Activated T-cell treated with anti-CD3 and anti-CD28 coated beads for 48 hours (primary cell): ENCODE measurements at places on chromosomes 4 and X.

- DNase-seq, result no peak
These were observed 45.8 kb upstream of the ARSJ start for GRCh38 chr4:114025176-114025777.

- DNase-seq, result peak; percentile 65
These were observed 2.1 kb upstream of the APBB2 start for GRCh38 chr4:41216294-41217019.

GRCh38 chr4:156779042-156779441 is 192.6 kb downstream of the PDGFC start:
- no peak for DNase-seq

GRCh38 chr4:110046588-110047049 is 133.9 kb downstream of the EGF start:
- DNase-seq, result no peak

DNA sequence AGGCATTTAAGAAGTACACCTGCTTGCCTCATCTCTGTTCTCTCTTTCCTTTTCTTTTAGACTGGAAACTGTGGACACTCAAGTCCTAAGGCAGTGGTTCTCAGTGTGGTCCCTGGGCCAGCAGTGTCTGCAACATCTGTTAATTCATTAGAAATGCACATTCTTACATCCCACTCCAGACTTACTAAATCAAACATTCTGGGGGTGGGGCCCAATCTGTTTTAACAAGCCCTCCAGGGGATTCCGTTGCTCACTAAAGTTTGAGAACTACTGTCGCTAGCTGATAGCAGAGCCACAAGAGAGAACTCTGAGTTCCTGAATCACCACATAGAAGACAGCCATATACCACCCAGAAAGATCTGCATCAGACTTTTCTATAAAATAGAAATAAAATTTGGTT is 430.6 kb downstream of the BCOR start:
- DNase-seq, result no peak

DNA sequence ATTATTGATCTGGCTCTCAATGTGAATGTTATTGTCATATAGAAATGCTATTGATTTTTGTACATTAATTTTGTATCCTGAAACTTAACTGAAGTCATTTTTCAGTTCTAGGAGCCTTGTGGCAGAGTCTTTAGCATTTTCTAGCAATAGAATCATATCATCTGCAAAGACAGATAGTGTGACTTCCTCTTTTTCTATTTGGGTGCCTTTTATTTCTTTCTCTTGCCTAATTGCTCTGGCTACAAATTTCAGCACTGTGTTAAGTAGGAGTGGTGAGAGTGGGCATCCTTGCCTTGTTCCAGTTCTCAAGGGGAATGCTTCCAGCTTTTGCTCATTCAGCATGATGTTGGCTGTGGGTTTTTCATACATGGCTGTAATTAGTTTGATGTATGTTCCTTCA is 102.7 kb downstream of the SH3BGRL start:
- no peak for DNase-seq

- DNase-seq, result no peak
These were observed 114.5 kb downstream of the GATB start for GRCh38 chr4:151646322-151646721.

- no peak for DNase-seq
These were observed 41.1 kb downstream of the PPP3CA start for GRCh38 chr4:101306225-101306624.

- no peak for DNase-seq
These were observed 1.5 kb downstream of the CFAP97 start for GRCh38 chr4:185201977-185202962.

DNA sequence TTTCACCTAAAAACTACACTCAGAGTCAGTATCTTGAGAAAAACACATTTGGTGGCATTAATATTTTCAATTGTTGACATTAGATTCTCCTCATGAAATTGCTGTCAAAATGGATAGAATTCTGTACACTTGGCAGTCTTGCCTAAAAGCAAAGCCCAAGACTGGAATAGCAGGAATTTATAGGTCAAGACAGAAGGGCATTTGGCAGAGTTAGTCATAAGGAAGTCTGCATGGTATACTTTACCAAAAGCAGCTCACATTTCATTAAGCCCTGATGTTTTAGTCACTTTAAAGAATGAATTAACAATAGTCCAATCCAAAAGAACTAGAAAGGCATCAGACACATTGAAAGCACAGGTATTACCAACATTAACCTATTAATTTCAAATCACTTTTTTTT is 7.1 kb downstream of the CCDC160 start:
- no peak for DNase-seq

DNA sequence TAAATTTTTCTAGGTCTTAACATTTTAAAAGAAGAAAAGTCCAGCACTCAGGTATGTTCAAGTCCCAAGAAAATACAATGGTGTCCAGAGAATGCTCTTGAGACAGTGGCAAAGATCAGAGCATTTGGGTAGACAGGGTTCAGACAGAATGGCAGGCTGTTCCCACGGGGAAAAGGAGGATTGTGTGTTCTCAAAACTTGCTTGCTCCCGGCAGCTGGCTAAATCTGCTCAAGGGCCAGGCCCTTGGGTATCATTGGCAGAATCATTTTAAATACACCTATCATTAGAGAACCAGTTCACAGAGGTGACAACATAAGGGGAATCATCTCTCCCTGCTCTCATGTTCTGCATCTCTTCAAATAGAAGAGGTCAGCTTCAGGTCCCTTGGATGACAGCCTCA is 456.3 kb downstream of the DTHD1 start:
- no peak for DNase-seq

- DNase-seq, result no peak
These were observed 11.2 kb downstream of the CITED1 start for GRCh38 chrX:72294497-72294896.

DNA sequence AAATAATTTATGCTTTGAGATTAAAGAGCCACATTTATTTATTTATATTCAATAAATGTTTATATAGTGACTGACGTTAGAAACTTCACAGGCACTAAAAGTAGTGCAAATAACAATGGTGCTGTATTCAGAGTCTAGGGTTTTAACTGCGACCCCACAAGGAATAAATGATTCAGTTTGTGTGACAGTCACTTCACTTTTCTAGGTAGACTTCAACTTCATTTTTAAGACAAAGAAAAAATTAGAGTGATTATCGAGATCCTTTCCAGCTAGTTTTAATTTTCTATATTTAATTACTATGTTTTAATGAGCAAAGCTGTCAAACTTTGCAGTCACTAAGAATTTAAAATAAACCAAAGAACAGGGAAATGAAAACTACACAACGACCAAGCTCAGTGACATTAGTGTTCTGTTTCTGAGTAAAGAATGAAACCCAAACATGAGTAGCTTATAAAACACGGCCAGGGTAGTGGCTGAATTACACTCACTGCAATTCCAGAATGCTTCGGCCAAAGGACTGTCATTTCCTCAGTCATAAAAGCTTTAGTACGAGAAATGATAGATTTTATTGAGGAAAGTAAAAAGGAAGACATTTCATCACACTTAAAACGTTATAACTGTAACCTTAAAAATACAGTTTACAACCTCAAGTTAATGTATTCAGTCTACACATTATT is 38.6 kb downstream of the ADGRA3 start:
- no peak for DNase-seq

- DNase-seq, result no peak
These were observed 49.4 kb upstream of the RASSF6 start for GRCh38 chr4:73669410-73670183.

DNA sequence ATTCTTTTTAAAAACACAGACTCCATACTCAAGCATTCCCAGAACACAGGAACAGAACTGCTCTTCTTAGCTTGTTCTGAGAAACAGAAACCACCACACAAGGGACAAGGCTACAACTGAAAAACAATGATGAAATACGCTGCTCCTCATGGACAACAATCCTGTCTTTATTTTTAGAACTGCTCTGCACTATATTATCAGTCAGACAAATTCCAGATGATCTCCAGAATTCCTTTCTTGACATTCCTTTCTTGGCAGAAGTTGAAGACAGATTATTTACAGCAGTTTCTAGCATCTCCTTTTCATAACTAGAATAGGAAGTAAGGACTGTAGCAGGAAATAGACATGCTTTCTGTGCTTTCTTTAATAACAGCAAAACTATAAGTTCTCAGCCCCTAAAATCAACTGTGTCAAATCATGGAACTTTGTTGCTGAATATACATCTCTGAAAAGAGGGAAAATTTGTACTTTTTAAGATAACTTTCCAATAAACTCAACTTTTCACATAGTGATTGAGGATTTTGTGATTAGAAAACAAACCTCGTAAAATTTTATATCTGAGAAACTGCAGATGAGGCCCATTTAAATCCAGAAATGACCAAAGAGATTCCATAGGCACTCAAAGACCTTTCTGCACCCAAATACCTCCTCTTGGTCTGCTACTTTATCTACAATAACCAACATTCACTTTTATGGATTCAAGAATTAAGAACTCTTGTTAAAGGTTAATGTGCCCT is 35.9 kb downstream of the ANTXR2 start:
- DNase-seq, result no peak

DNA sequence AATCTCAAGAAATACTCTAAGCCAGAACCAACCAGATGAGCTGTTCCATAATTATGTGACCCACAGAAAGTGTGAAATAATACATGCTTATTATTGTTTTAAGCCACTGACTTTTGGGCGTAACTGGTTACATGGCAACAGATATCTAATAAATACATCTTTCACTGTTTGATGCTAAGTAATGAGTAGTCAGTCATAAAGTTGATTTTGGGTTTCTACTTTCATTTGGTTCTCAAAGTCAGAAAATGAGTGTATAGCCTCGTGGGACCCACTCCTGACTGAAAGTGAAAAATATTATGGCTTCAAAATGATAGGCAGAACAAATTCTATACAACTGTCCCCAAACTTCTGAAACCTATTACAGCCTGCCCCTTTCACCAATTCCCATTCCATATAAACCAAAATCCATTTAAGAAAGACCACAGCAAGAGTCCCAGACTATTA is 88.0 kb upstream of the CBR4 start:
- DNase-seq, result no peak

DNA sequence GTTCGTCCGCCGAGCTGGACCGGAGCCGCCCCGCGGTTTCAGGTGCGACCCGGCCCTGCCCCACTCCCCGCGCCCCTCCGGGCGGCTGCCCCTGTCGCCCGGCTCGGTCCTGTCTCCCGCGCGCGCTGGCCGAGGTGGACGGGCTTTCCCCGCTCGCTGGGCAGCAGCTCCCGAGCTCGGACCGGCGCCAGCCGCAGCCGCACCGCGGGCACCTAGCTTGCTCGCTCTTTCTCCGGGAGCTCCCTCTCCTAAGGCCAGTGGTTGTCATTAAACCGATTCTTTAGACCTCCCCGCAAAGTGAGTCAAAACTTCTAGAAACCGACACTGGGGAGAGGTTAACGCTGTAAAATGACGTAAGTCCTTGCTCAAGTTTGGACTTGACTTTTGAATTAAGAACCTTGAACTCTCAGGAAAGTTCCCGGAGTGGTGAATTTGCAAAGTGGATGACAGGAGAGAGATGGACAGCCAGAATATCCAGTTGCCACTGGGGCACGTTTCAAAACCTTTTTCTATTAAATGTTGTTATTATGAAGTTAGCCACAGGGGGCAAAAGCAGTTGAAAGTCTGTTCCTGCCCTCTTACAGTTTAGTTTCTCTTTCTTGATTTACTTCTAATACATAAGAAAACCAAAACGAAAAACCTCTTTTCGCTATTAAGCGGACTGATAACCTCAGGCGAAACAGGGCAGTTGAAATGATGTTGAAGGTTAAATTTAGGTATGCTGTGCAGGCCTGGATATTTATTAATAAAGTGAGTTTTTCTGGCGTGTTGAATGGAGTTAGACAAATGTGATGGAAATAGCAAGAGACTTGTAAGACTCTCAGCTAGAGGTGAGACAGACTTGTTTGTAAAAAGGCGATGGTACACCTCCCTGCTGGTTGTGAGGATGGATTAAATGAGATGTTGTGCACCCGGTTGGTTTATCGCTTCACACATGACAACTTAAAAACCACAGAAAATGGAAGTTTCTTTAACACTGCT is 847 bp downstream of the PI4K2B start:
- peak; percentile 37 for DNase-seq

GRCh38 chr4:127997534-127998388 is 32.6 kb downstream of the ABHD18 start:
- DNase-seq, result peak; percentile 12

GRCh38 chr4:186820391-186820891 is 96.8 kb upstream of the FAT1 start:
- no peak for DNase-seq

DNA sequence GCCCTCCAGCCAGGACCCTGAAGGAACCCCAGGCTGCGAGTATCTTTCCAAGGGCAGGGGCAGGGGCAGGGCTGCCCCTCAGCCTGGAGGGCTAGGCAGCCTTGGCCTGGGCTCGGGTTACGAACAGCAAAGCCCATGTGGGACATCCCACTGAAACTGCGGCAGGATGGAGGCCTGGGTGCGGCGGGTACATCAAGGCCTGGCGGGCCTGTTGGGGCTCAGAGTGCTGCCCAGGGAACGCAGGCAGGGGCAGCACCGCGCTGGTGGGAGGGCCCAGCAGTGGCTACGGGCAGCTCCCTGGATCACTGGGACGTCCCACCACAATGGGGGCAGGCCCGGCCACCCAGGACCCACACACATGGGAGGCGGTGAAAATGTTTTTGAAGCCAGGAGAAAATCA is 10.9 kb downstream of the NAT8L start:
- no peak for DNase-seq

GRCh38 chr4:150237110-150237872 is 159.0 kb downstream of the DCLK2 start:
- no peak for DNase-seq

GRCh38 chr4:185805979-185806378 is 6.0 kb downstream of the SORBS2 start:
- no peak for DNase-seq

GRCh38 chrX:97238632-97239031 is 354.9 kb downstream of the RPA4 start:
- DNase-seq, result no peak

- no peak for DNase-seq
These were observed 660.6 kb upstream of the TENM3 start for GRCh38 chr4:181582595-181582994.

DNA sequence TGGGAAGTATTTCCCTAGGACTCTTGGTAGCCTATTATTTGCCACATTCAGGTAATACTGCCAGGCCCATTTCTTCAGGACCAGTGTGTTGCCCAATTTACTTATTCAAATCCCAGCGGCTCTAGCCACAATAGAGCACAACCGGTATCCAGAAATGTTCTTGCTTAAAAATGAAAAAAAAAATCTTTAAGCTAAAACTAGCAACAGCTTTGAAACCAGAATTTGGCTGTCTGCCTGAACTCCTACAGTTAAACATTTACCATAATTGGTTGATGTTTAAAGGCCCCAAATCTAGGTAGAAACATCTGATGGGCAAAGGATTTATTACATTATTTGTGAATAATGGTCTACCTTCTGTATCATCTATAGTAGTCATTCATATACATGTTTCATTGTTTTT is 930 bp upstream of the SLITRK4 start:
- DNase-seq, result no peak
